Fibroblast of lung (primary cell): ENCODE measurements at places on chromosomes 3 and 15.
A peak's percentile ranks its signal among the peaks of the same experiment; 100 is the strongest.

DNA sequence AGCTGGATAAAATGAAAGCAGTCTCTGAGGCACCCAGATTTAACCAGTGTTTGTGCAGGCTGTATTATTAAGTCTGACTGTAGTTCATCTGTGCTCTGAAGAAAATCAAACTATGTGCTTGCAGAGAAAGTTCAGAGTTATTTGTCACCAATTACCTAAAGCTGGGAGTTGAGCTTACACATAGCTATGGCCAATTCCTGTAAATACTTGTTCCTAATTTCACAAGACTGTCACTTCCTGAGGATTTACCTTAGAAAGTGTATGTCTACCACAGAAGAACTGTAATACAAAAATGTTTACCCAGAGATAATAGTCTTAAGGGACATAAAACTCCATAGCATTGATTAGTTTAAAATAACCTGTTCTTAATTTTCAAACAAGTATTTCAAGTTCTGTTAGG is 628.4 kb upstream of the TGFBR2 start:
- peak; percentile 32 for DNase-seq

GRCh38 chr3:139120086-139121056 is 75.7 kb upstream of the PRR23C start:
- DNase-seq: peak; percentile 70

GRCh38 chr3:158509891-158510290 is 61.1 kb upstream of the MLF1 start:
- DNase-seq: no peak

DNA sequence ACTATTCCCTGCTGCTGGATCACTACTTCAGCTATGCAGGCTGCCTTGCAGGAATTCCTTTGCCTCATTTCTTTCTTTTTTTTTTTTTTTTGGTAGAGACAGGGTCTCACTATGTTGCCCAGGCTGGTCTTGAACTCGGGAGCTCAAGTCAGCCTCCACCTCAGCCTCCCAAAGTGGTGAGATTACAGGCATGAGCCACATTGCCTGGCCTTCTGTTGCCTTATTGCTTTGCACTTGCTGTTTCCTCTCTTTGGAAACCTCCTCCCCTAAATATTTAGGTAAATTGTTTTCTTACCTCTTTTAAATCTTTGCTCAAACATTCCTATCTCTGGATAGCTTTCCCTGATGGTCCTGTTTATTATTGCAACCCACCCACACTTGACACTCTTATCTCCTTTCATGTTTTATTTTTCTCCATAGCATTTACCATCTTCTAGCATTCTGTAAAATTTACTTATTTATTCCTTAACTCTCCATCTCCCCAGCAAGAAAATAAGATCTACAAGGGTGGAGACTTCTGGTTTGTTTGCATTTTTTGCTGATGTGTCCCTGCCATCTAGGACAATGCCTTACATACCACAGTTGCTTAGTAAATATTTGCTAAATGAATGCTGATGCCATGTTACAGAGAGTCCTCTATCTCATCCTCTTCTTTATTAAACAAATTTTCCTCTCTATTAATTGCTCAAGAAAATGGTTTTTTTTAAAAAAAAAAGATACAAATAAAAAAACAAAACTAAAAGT is 134.8 kb downstream of the P2RY1 start:
- DNase-seq: peak; percentile 12

- DNase-seq: no peak
Observed at GRCh38 chr3:17967111-17967510, 224.7 kb upstream of the TBC1D5 start.

- no peak for DNase-seq
Observed at GRCh38 chr3:106740116-106740515, 637.1 kb upstream of the CCDC54 start.

DNA sequence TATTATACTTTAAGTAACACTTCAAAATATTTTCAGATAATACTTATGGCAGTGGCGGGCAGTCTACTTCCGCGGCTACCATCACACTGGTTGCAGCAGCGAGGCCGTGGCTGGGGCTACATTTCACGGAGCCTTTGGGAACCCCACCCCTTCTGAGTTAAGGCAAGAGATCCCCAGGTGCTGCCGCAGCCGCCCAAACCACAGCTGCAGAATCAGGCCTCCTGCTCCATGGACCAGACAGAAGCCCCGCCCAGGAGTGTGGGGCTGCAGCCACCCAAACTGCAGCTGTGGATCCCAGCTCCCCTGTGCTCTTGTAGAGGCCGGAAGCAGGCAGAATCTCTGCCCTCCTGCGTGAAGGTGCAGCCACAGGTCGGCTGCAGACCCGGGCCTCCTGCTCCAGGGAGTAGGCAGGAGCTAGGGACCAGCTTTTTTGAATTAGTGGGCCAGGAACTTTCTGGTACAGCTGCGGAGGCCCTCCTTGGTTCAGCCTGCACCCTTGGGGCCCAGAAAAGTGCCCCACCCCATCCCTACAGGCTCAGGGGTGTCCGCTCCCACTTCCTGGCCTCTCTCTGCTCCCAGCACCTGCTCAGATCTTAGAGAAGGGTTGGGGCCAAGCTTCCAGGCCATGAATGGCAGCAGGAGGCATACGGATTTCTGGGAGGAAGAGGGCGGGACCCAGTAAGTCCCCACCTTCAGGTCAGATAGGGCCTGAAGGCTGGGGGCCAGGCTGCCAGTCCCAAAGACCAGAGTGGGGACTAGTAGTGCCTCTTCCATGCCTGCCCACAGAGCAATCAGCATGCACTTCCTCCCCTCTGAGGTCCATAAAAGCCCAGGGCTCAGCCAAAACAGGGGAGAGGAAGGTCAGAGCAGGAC is 1188.8 kb upstream of the CADM2 start:
- DNase-seq: no peak

DNA sequence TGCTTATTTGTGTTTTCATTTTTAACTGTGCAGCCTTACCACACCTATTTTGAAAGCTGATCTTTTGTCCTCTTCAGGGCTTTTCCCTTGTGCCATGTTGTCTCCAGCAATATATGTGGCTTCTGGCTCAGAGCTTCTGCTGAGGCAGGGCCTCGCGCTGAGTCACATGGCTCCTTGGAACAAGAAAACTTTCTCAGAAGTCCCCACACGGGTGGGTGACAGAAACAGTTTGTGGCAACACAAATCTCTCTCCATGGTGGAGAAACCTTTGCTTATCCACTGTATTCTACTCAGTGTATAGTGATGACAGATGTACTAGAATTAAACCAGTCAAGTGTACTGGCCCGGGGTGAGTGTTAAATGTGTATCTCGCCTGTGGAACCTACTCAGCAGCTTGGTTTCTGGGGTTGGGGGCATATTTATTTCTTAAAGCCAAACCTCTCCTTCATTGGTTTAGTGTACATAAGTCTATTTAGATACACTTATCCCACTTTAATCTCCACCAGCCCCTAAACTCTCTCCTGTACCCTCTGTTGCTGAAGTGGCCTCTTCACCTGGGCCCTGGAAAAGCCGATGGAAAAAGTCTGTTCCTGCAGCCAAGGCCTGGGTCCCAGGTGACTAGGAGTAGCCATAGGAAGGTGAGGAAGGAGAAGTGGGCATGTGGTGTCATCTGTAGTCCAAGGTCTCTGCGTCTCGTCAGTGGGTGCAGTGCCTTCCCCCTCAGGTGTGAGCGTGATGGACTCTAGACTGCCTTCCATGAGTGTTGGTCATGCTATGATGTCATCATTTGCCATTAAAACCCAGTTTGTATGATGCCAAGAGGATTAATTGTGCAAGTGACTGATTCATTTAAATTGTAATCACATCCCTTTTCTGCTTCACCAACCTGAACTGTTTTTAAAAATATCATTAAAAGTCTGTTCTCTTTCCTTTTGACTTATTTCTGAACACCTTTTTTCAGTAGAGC is 3.2 kb upstream of the FBXL22 start:
- no peak for DNase-seq

DNA sequence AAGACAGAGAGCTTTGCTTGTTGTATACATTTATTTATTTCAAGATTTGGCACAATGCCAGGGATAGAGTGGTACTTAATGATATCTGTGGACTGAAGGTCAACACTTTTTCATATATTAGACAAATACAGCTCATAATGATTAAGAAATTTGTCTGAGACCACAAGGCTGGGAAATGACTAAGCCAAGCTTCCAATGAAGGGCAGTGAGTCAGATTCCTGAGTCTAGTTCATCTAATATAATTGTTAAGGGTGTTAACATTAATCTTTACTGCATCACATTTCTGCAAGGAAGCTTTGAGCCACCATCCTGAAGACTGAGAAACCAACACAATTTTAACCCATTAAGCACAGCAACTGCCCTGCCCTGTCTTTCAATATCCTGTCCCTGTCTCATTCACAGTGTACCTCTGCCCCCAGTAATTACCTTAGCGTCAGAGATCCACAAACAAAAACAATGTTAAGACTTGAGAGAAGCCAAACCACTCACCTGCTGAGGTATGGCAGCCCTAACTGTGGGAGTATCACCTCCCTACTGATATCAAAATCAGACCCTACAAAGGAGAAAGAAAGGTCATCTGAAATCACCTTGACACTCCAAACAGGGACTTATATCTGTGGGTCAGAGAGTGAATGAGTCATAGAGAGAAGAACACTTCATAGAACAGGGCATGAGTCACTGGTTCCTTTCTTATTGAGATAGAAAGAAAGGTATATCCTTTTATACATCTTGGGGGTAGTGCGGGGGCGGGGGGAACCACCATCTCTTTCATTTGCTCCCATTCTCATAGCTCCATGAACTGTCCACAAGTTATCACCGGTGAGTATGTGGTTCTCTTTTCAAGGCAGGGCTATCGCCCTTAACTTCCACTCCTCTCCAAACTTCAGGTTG is 74.7 kb downstream of the MAGI1 start:
- DNase-seq: peak; percentile 91

- DNase-seq: no peak
Observed at GRCh38 chr15:91534976-91535375, 318.5 kb upstream of the SLCO3A1 start.

DNA sequence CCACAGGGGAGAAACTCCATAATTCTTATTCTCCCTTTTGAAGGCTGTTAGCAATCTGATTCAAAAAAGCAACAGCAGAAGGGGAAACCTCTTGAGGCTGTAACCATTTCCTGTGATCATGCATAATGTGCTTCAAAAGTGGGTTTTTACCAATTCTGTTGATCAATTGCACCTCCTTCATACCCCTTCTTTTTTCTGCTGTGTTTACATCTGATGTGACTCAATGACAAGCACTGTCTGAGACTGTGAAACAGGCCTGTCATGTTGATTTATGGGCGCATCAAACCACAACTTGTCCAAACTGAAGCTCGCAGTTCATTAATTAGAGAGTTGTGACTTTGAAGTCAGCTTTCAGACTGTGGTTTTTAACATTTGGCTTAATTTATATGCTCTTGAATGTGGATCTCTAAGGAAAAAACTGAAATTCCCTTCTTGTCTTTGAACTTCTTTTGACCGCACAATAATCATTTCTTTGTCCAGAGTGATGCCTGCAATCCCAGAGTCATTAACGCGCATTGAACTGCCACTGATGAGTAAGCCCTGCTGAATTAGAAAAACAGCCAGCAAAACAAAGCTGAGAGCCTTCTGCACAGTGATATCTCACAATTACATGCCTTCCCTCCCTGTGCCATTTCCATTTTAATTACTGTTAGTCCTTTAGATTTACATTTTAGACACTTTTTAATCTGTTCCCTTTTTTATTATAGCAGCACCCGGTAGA is 532.8 kb downstream of the FOXP1 start:
- DNase-seq: peak; percentile 96
